Spinal cord (tissue), 10 donors: ENCODE measurements at places on chromosomes 7 and 10. TPM values are rescaled to one million over a fixed set of nuclear protein-coding genes. Genes with fewer than 3 reads are reported as not detected.

Gene ZNF467
- polyA plus RNA-seq: 17.5 TPM

Gene IL2RA
- polyA plus RNA-seq: not detected

Gene SEC31B
- polyA plus RNA-seq: 23.1 TPM

Gene SLC18A2
- polyA plus RNA-seq: 1.0 TPM

Gene SLC29A3
- polyA plus RNA-seq: 8.6 TPM

Gene EN2
- polyA plus RNA-seq: 0.22 TPM

Gene DLG5
- 78.5 TPM for polyA plus RNA-seq

Gene MASTL
- polyA plus RNA-seq: 7.5 TPM

Gene FAM131B
- polyA plus RNA-seq: 112 TPM

Gene LMOD2
- 0.14 TPM for polyA plus RNA-seq

Gene PRR15
- polyA plus RNA-seq: 0.29 TPM

Gene SYT15
- polyA plus RNA-seq: 8.8 TPM

Gene GARS1
- polyA plus RNA-seq: 111 TPM

Gene MEOX2
- 2.6 TPM for polyA plus RNA-seq

Gene GARIN1A
- 5.4 TPM for polyA plus RNA-seq

Gene TMEM213
- 0.77 TPM for polyA plus RNA-seq

Gene PDE6C
- polyA plus RNA-seq: 0.82 TPM

Gene RET
- 36.4 TPM for polyA plus RNA-seq

Gene ATP6V0A4
- 2.6 TPM for polyA plus RNA-seq

Gene NEURL1
- polyA plus RNA-seq: 25.5 TPM

Gene DMBT1
- 0.18 TPM for polyA plus RNA-seq
